Stimulated activated CD8-positive, alpha-beta memory T cell treated with anti-CD3 and anti-CD28 coated beads, Interleukin-15, amount 100 ng/mL, for 4 hours (primary cell): ENCODE measurements at places on chromosomes 12 and 14.

DNA sequence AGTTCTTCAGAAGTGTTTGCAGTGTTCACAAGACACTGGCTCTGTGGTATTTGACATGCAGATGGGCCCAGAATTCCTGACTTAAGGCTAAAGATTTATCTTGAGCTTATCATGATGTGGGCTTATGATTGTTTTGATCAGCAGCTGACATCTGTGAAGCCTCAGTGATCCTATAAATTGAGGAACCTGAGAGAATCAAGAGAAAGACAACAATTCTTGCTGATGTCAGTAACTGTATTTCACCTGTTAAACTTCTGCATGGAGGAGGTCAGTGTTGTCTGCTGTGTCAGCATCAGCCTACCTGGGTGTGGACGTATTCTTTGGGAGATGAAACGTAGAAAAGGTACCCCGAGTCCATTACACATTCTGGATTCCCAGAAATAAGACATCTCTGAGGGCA, 33.3 kb downstream of the TRAF3 start:
- DNase-seq, result no peak

- peak; percentile 24 for DNase-seq
Observed at GRCh38 chr12:117236456-117237001, 46.3 kb upstream of the FBXO21 start.

GRCh38 chr12:9931245-9931644, 925 bp downstream of the CLEC2A start:
- no peak for DNase-seq

- DNase-seq, result no peak
Observed at GRCh38 chr12:26701604-26702215, 131.3 kb downstream of the ITPR2 start.

- no peak for DNase-seq
Observed at GRCh38 chr14:90624732-90625400, 191.4 kb downstream of the TTC7B start.

- no peak for DNase-seq
Observed at GRCh38 chr12:128012110-128012509, 254.9 kb upstream of the TMEM132C start.

DNA sequence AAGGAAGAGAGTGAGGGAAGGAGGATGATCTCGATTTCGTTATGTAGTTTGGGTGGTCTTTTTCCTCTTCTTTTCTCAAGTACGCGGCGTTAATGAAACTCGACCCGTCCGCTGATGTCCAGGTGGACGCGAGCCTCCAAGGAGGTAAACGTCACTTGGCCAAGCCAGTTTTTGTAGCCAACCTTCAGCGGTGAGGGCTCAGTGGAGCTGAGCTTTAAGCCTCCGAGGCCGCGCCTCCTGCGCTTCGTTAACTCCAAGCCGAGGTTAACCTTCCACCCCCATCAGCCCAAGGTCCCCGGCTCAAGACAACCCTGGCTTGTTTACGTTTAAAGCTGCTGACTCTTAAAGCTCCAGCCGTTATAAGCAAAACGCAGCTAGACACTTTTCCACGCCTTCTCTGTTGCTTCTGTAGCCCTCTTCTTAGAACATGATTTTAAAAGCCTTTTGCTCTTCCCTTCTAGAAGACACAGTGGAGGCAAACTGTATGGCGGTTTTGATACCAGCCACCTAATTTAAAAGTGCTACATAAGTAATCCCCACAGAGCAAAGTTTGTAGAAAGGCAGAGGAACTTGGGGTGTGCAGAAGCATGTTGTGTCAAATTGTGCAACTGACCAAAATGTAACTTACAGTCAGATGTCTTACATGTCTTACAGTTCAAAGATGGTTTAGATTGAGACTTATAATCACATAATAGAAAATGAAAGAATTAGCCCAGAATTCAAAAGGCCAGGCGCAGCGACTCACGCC, 923 bp upstream of the ITPR2 start:
- DNase-seq, result no peak

DNA sequence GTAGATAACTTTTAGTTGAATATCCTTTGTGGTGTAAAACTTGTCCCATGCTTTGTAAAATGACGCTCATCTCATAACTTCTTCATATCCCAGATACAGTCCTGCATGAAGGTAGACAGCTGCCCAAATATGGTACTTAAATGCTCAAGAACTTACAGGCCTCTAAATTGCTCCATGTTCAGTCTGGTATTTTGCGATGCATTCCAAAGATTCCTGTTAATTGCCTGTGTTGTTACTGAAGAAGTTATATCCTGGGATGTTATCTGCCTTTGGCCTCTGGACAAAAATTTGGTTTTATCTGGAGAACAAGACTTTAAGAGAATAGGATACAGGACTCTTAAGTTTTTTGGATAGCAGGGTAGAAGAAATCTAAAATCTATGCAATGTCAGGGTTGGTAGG, 473.0 kb downstream of the PCNX1 start:
- DNase-seq, result no peak

- DNase-seq, result peak; percentile 17
Observed at GRCh38 chr12:109775172-109775881, 57.9 kb downstream of the TRPV4 start.

- DNase-seq, result no peak
Observed at GRCh38 chr14:76541594-76542219, 165.8 kb downstream of the ESRRB start.

DNA sequence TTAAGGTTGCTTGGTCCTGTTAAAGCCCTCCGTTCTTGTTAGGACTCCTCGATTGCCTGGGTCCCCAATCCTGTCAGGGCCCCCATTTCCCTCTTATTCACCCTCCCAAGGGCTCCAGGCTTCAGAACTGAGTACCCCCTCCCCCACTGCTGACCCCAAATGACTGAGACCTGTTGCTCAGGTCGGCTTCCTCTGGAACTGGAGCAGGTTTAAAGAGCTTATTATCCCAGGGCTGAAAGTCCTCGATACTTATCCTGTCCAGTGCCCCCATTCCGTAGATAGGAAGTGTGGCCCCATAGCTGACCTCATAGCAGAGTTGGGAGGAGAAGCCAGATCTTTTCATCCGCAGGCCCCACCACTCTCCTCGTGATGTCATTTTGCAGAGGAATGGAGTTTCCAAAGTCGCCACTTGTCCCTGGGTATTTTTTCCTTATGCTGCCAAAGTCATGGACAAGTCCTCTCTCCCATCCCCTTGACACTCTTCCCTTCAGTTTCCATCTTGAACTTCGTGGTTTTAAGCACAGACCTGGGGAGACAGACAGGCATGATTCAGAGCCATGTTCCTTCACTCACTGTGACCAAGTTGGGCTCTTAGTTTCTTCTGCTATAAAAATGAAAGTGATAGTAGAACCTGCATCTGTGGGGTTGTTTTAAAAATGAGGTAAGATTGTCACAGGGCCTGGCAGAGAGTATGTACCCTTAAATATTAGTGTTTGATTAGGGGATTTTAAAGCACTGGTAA, 1.2 kb downstream of the USP30 start:
- no peak for DNase-seq

DNA sequence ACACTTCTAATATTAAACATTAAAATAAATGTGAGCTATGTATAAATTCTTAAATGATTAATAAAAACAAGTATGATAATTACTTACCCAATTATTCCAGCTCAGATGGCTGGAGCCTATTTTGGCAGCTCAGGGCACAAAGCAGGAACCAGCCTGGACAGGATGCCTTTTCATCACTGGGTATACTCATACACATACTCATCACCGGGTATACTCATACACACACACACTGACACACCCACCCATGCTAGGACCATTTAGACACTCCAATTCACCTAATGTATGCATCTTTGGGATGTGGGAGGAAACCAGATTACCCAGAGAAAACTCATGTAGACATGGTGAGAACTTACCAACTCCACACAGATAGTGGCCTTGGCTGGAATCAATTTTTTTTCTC, 57.9 kb upstream of the CNOT2 start:
- DNase-seq, result no peak

DNA sequence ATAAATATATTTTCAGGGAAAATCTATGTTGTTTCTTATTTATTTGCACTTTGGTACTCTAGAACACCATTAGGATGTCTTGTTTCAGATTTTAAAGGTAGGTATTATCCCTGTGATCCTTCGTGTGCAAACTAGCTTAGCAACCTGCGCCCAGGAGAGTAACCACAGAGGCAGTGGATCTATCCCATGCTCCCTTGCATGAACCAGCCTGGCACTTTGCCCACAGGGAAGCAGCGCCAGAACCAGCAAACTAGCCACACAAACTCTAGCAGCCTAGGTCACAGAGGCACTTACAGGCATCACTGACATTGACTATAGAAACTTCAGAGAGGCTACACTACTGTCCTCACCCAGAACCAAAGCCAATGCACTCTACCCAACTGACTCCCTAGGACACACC, 76.1 kb downstream of the TSHR start:
- DNase-seq, result no peak

DNA sequence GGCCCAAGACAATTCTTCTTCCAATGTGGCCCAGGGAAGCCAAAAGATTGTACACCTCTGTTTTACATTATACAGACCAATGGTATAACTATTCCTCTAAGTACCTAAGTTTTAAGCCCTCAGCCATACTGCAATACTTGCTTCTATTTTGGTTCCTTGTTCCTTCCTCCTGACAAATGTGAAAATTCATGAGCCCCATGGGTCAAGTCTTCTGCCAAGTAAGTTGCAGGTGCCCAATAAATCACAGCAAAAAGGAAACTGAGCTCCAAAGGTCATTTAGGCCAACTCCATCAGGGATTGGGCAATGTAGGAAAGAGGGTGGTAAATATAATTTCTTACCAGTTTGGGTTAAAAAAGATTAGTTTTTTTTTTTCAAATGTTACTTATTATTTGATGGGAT, 57.7 kb upstream of the NPFF start:
- DNase-seq, result no peak

DNA sequence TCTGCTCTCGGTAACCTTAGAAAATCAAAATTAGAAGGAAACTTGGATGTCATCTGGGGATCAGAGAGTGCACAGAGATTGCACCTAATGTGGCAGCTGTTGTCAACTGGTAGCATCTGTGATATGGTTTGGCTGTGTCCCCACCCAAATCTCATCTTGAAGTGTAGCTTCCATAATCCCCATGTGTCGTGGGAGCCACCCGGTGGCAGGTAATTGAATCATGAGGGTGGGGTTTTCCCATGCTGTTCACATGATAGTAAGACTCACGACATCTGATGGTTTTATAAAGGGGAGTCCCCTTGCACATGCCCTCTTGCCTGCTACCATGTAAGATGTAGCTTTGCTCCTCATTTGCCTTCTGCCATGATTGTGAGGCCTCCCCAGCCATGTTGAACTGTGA, 127.7 kb upstream of the SRRM4 start:
- no peak for DNase-seq

DNA sequence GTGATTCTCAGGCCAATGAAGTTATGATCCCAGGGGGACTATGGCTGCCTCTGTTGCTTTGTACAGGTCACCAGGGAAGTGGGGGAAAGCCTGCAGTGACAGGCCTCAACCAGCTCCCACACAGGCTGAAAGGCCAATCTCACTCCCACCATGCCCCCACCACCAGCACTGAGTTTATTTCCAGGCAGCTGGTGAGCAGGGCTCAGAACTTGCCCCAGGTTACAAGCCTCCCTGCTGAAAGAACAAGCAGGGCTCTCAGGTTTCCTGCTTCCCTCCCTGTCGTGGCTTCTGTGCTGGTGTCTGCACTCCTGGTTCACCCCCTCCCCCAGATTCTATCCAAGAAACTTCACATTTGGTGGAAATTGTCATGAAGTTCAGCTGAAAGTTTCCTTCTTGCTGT, 260.3 kb downstream of the CCDC59 start:
- no peak for DNase-seq

- no peak for DNase-seq
Observed at GRCh38 chr12:106058256-106059182, 80.2 kb downstream of the NUAK1 start.

DNA sequence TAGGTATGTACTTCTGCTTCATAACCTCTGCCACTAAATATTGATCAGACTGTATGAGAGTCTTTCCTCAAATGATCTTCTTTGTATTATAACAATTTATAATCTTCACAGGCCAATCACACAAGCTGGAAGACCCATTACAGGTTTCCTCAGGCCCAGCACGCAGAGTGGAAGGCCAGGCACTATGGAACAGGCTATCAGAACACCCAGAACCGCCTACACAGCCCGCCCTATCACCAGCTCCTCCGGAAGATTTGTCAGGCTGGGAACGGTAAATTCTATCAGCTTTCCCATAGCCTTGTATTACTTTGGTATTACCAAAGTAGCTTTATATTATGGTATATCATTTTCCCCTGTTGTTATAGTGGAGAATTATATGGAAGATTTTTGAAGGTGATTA, 16.5 kb downstream of the TTC8 start:
- no peak for DNase-seq

- DNase-seq, result no peak
Observed at GRCh38 chr12:113200021-113200797, 14.7 kb downstream of the RITA1 start.

- DNase-seq, result no peak
Observed at GRCh38 chr12:18935371-18935965, 194.1 kb upstream of the PLEKHA5 start.

- DNase-seq, result no peak
Observed at GRCh38 chr12:102480406-102480805, at the start of gene IGF1. TSS of gene IGF1 (minus strand) at chr12:102480563. CDS start at chr12:102480381, 182 bp downstream.

DNA sequence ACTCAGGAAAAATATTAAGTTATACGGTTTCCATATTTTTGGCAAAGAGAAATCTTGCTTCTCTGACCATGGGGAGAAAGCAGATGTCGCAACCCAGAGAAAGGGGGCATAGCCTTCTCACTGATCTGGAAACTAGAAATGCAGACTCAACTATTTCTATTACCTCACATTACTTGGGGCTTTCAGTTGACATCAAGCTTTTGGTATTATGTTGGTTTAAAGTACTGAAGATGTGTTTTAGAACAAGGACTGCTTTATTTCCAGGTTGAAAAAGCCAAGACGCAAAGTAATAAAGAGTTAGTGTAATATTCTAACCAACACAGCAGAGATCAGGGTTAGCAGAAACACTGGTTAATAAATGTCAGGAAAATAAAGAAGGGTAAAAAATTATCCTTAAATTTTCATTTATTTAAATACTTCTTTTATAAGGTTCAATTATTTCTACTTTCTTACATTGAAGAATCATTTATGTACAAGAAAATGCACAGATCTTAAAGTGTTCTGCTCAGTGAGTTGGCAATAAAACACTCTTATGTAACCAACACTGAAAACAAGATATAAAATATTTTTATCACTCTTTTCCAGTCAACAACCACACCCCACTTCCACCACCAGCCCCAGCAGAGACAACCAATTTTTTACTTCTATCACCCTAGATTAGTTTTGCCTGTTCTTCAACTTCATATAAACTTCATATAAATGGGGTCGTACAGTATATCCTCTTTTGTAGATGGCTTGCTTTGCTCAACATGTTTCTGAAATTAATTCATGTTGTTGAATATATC, 26.0 kb downstream of the DCP1B start:
- DNase-seq, result no peak

- no peak for DNase-seq
Observed at GRCh38 chr14:39219075-39219499, 14.6 kb upstream of the MIA2 start.

GRCh38 chr12:114685320-114685781, 1.4 kb upstream of the TBX3 start:
- no peak for DNase-seq

DNA sequence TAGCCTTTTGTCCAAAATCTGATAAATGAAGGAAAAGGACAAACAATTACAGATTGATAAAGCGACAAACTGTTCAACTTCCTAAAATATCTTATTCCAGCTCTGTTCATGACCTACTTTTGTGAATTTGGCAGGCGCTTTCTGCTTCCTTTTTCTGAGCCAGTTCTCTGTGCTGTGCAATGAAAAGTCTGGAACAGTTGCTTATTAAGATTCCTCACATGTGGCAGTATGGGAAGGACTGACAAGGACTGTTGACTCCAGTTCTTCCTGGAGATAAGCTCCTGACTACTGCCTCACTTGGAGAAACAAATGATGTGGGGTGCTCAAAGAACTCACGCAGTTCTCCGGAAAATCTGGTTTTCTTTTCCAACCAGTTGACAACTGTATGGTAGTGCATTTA, 58.3 kb upstream of the ANP32D start:
- DNase-seq, result no peak
